Calu3 (cell line): ENCODE measurements at places on chromosomes 2 and 18.

DNA sequence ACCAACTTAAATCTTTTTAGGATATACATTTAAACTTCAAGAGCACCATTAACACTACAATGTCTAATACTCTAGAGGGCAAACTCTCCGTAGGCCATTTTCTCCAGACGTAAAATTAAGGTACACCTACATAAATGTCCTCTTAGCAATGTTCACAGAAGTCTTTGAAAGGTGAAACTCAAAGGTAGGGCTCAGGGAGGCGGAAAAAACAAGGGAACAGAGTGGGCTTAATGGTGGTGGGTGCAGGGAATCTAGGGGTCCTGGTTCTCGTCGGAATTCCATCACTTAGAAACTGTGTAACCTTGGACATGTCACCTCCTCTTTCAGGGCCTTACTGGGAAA is 668 bp downstream of the NFU1 start:
- DNase-seq: no peak

DNA sequence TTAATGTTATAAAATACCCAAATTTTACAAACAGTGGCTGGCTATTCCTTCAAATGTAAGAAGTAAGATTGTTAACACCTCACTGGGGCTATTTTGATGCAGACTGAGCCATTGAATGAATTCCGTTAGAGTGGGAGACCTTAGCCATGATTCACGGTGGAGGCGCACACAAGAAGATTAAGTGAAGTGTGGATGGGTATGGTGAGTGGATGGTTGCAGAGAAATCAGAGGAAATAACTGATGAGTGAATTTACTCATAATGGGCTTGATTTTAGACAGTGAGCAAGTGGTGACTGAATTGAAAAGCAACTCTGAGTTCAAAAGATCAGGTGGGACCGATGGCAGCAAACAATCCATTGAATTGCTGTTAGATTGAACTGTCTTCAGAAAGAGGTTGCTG is 75.0 kb downstream of the NRP2 start:
- no peak for DNase-seq

GRCh38 chr2:28035163-28035690 is 144.7 kb downstream of the BABAM2 start:
- DNase-seq: no peak

GRCh38 chr2:112604952-112605351 is 20.5 kb downstream of the CHCHD5 start:
- no peak for DNase-seq

GRCh38 chr2:48080534-48081316 is 174.4 kb upstream of the FBXO11 start:
- DNase-seq: no peak

- no peak for DNase-seq
Measured at GRCh38 chr18:55179425-55179824, 220.2 kb upstream of the CCDC68 start.

- no peak for DNase-seq
Measured at GRCh38 chr18:78293940-78294541, 685.6 kb upstream of the SALL3 start.

GRCh38 chr2:233354971-233355574 is 779 bp downstream of the DGKD start:
- DNase-seq: peak; percentile 39

DNA sequence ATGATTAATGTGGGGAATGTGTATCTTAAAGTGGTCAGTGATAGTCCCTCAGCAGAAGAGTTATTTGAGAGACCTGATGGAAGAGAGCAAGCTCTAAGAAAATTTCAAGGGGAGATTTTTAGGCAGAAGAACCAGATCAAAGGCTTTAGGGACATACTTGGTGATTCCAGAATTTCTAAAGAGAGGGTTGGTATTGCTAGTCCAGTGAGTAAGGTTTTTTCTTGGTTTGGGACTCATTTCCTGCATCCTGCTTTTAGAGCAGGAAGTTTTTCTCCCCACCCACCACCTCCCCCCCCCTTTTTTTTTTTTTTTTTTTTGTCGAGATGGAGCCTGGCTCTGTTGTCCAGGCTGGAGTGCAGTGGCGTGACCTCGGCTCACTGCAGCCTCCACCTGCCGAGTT is 42.7 kb upstream of the DYSF start:
- DNase-seq: no peak

- DNase-seq: peak; percentile 6
Measured at GRCh38 chr2:112480530-112481049, 1.4 kb upstream of the TTL start.
